ENCODE measurements at places on chromosomes 3 and 15.
A peak's percentile ranks its signal among the peaks of the same experiment; 100 is the strongest.

- DNase-seq = peak; percentile 88
Observed at GRCh38 chr3:11195721-11196332, 41.5 kb downstream of the HRH1 start.

DNA sequence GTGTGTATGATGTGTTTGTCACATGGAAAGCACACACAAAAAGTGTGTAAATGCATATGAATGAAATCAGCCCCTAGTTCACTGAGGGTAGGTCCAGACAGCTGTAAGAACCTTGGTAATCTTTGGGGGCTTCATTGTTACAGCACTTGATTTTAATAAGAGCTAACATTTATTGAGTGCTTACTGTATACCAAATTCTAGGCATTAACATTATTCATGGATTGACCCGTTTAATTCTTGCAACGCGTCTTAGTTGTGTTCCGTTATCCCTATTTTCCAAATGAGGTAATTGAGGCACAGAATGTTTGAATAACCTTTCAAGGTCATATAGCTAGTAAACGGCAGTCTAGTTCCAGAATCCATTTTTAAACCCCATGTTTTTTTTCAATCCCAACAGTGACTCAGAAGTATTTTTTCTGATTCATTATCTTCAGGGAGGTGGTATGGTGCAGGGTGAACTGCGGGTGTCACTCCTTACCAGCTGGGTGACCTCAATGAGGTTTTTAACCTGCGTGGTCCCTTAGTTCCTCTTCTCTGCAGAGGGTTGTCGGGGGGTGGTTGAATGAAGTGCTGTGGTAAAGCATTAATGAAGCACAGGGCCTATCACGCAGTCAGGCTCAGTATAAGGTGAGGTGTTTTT, 14.2 kb downstream of the RAB8B start:
- DNase-seq = peak; percentile 33

- DNase-seq = peak; percentile 47
Observed at GRCh38 chr3:119664850-119665379, 4.5 kb upstream of the POPDC2 start.

DNA sequence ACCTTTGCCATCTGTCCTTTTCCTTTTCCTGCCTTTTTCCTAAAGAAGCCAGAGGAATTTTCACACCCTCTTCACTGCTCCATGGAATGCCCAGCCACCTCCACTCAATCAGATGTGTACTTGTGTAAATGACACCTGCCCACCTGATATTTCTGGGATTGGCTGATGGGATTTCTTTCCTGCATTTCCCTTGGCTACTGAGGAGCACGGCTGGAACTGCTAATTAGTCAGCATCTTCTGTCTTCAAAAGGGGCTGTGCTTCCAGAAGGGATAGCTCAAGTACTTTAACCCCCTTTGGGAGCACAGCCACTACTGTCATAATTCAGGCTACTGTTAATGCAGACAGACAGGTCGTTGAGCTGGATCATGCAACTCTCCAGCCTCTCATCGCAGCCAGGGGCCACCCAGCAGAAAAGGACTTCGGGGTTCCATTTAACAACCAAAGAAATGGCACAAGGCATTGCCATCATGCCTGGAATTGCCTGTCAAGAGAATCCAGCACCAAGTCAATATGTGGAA, 38.6 kb downstream of the MGLL start:
- no peak for DNase-seq

DNA sequence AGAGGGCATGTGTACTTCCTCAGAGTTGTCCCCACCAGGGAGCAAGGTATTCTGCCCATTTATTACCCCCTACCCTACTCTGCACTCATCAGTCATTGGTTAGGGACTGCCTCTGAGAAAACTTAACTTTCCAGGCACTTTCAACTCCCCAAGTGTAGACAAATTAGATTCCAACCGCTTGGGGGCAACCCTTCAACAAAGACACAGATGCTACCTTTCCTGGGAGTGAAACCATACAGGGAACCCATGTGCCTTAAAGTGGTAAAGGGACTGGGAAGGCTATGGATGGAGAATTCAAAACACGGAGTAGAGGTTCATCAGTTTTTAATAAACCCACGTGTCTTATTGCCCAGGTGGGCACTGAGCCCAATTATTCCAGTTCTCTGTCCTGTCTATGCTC, 19.4 kb upstream of the UBE2E2 start:
- DNase-seq = peak; percentile 64

DNA sequence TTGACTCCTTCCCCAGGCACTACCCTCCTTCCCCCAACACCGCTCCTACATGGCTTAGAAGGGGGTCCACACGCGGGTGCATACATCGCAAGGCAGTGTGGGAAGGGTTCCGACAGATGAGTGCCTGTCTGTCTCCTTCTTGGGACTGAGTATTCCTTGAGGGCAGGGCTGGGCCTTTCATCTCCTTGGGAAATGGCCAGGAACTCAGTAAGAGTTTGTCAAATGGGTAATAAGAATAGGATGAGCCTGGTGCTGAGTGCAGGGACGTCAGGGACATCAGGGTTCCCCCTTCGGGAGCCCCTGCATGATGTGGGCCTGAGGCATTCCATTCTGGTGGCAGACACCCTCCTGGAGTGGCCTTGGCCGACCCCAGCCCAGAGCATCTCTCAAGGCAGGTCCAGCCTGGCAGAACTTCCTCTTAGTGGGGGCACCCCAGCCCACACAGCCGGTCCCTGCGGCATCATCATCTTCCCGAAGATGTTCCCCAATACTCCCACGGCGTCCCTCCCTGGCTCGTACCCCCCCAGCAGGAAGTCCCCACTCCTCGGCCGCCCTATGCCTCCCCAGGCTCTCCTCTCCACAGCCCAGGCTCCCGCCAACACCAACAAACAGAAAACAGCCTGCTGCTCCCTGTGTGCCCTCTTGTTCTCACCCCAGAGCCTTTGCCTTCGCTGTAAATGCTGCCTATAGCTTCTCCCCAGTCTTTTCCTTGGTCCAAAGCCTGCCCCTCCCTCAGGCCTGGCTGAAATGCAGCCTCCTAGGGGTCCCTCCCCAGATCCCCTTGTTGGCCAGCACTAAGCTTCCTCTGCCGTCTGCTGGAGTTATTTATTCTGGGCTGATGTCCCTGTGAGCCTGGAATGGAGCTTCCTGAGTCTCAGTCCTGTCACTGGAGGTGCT, 67.5 kb upstream of the LCTL start:
- no peak for DNase-seq

GRCh38 chr3:144437989-144438388, 466.4 kb downstream of the DIPK2A start:
- DNase-seq = peak; percentile 20

DNA sequence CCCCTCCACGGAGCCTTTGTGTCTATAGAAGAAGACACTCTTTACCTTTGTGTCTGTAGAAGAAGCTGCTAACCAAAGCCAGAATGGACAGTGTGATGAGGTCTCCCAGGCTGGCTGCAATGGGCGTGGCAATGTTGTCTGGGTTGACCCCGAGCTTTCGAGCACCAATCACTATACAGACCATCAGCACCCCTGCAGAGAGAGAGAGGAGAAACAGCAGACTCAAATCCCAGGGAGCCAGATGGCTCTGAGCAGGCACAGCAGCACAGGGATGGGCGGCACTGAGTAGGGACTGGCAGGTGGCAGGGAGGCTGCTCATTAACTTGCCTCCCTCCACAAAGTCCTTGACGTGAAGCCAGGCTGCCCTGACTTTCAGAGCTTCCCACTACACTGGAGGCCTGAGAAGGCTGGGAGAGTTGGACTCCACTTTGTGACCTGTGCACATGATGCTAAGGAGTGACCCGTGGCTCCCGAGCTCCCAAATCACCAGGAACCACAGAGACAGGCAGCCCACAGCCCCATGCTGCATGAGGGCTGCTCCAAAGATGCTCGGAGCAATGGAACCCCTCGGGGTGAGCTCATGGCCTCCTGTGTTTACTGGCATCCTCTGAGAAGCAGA, 53.9 kb downstream of the ROPN1B start:
- no peak for DNase-seq

DNA sequence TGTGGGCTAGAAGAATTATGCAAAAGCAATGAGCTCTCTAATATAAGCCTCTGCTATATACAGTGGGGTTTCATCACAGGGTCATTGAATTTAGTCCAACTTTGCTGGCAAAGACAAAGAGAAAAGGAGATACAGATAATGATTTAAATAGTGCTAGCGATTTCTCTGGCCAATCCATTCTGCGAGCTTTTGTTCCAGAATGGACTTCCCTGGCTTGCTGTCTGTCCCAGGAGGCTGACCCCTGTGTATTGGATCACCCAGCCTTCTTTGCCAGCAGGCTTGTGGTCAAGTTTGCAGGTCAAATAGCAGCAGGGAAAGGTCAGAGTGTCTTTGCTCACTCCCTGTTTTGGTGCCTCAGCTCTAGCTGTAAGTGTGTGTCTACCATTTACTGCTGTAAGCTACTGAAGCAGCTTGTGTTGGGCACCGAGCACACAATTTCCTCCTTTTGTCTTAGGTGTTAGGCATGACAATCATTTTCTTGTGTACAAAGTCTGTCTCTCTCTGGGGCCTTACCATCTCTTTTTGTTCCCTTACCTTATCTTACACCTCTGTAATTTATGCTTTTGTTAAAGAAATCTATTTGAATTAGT, 55.7 kb downstream of the UNC13C start:
- DNase-seq = no peak

DNA sequence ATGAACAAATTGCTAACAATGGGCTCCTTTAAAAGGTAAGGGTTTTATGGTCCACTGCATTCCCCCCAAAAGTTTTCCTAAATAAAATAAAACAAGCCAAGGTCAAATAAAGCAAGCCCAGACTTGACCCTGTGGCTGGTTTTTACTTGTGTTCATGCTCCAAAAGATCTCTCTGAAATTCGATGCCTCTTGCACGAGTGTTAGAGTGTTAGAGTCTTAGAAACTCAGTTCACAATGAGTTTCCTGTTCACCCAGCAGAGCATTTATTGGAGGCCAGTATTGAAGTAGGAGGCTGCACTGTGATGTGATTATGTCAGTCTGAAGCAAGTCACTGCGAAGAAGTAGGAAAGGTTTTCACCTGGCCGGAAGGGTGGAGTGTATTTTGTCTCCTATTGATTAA, 59.9 kb upstream of the LRTM1 start:
- no peak for DNase-seq

GRCh38 chr3:53589201-53589600, 94.8 kb downstream of the CACNA1D start:
- DNase-seq = no peak

- DNase-seq = no peak
Observed at GRCh38 chr3:73601011-73601410, 23.7 kb downstream of the PDZRN3 start.

Measured in A172 (cell line).